ENCODE measurements at places on chromosomes 4 and X.

DNA sequence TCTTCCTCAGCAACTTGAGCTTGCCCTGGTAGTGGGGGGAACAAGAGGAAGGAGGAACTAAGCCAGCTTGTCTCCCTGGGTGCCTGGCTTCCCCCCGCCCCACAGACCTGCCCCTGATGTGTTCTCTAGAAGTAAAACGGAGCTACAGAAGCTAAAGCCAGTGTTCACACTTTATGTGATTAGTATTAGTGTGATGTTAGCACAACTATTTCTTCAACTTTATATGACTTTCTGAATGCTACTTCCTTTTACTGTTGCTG lies 10.7 kb downstream of the RGS12 start:
- DNase-seq, result no peak

- DNase-seq, result no peak
Measured at GRCh38 chrX:118565853-118566252, 70.2 kb downstream of the DOCK11 start.

- no peak for DNase-seq
Measured at GRCh38 chr4:39464886-39465501, 6.1 kb downstream of the LIAS start.

DNA sequence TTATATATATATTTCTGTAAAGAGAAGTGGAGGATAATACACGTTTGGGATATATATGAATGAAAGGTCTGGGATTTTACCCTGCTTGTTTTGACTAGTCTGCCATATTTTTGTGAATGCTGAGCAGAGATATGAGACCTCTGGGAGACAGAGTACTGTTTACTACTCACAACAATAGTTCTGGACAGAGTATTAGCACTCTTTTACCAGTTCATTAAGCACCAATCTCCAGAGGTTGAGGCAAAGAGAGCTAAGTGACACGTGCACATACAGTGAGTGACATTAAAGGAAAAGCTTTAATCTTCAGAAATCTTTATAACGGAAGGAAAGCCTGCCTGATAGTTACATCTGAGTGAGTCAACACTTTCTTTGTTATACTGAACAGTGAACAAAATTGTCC lies 1452.7 kb upstream of the TENM3 start:
- DNase-seq, result no peak

DNA sequence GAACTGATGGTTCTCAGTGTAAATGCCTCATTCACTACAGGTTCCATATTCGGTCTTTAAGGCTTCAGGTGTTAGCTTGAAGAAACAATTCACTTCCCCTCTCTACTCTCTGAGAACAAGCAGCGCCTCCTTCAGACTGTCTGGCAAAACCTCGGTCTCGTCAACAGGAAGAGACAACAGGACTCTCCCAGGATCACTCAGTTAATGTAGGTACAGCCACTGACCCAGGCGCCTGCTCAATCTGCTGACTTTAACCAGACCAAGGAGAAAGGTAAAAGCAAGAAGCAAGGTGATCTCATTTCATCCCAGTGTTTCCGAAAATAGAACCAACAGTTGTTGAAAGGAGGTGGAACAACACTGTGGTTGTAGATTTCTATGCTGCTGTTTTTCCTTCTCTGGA lies 102.2 kb downstream of the SLC2A9 start:
- no peak for DNase-seq

DNA sequence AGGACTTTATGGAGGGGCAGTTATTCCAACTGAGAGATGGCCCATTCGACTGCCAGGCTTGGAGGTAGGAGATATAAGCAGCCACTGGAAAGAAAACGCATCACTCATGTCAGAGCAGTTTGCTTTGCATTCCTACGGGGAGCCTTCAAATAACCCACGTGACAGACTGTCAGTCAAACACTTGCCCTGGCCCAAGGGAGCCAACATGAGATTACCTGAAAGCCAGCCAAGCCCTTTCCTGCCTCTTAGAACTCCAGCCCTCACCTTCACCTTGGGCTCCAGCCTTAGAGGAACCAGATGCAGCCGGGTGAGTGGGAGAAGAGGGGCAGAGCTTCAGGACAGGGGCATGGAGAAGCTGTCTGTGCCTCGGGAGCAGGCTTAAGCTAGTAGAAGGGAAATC lies 95.3 kb upstream of the CXCL13 start:
- DNase-seq, result no peak

DNA sequence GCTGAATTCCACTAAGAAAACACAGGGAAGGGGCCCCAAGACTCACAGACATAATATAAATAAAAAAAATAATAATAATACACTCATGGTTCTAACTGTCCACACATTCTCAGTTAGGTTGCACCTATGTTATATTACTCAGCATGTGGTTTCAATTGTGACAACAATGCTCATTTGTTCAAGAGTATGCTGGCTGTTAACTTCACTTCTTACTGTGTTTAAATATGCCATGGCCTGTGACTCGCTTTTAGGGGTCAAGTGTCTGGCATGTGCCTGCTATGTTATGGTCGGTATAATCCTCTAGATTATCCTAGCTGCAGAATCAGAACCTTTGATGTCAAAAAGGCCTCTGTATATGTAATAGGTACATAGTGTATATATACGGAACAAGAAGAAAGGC lies 324.8 kb upstream of the INTU start:
- no peak for DNase-seq

GRCh38 chrX:68343551-68343950 lies 89.7 kb downstream of the OPHN1 start:
- no peak for DNase-seq

- DNase-seq, result no peak
Measured at GRCh38 chr4:173332963-173333657, 1.0 kb downstream of the HMGB2 start.

DNA sequence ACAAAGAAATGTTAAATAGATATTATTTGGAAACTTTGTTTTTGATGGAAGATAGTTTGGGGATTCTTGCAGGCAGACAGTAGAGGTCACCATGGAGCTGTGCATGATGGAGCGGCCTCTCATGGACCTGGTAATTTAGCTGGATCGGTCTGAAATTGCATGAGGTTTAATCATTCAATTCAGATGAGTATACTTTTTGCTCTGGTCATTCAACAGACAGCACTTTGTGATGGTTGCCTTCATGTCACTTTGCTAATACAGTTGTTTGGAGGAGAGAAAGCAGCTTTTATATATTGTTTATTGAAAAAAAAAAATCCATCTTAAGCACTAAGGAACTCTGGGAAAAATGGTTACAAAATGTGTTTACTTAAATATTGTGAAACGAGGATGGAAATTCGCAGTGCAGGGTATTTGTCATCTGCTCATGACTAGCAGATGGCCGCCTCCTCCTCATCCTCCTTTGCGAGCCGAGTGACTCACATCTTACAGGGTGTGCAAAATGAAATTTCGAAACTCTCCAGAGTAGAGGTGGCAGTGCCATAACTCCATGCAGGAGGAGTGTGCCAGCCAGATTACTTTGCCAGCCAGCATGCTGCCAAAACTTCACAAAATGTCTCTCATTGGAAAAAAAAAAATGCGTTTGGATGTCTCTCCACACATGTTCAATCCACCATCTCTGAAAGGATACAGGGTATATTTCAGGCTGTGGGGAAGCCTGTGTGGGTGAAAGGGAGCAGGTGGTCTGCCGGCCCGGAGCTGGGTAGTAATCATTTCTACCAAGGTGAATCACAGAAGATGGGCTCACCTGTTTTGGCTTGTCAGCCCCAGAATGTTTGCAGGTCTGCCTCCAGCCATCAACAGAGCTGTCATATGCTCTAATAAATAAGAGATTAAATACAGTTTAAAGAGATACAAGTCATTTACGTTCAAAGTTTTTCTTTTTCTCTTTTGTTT lies 314.9 kb upstream of the DIPK2B start:
- peak; percentile 14 for DNase-seq

GRCh38 chr4:184408684-184409081 lies 65.7 kb downstream of the IRF2 start:
- DNase-seq, result no peak

DNA sequence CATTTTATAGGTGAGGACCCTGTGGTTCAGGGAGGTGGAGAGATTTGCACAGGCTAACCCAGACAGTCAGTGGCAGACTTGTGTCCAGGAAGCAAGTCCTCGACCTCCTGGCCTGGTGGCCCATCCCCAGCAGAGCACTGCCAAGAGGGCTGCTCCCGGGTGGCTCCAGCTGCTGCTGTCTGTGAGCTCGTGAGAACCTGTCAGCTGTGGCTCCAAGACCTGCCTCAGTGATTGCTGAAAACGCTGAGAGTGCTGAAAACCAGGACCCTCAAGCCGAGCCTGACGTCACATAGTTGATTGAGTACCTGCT lies 74.2 kb downstream of the RTL9 start:
- DNase-seq, result no peak

DNA sequence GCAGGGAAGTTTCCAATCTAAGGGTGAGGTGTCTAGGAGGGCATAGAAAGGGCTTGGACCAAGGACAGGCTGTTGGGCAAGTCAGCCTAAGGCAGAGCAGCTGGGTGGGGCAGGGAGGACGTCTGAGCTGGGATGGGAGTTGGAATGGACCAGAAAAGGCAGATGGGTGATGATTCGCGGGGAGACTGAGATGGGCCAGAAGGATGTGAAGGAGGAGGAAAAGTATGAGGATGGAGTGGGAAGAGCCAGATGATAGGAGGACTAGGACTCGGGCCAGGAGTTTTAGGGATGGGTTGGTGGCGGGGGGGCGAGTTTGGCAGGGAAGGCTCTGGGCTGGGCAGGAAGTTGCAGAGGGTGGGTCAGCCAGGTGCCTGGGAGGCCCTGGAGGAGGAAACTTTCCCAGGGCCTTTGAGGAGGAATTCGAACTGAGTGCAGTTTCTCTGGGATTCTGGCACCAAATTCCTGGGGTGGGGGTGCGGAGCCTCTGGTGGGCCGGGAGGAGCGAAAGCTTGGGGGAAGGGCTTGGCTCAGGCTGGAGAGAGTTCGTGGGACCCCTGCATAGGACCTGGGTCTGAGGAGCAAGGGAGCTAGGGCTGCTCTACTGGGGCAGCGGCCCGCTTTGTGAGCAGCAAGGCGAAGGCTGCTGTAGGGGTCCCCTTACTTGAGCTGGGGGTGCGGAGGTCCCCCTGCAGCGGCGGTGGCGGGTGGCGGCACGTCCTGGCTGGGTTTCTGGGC lies 8.7 kb upstream of the TIMP1 start:
- DNase-seq, result no peak

- DNase-seq, result no peak
Measured at GRCh38 chrX:19955306-19955705, 35.6 kb downstream of the BCLAF3 start.

DNA sequence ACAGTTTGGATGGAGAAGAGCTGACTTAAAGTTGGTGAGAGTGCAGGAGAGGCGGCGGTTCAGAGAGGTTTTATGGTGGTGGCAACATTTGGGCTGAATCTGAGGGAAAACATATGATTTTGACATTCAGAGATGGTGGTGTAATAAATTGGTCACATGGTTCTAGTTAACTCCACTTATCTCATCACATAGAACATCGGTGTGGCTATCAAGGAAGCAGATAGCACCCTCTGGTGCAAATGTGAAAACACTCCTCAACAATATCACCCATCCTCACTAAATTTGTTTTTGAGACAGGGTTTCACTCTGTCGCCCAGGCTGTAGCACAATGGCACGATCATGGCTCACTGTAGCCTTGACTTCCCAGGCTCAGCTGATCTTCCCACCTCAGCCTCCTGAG lies 28.8 kb downstream of the SUPT20HL2 start:
- no peak for DNase-seq

GRCh38 chr4:40157436-40157835 lies 39.4 kb upstream of the RHOH start:
- DNase-seq, result no peak

DNA sequence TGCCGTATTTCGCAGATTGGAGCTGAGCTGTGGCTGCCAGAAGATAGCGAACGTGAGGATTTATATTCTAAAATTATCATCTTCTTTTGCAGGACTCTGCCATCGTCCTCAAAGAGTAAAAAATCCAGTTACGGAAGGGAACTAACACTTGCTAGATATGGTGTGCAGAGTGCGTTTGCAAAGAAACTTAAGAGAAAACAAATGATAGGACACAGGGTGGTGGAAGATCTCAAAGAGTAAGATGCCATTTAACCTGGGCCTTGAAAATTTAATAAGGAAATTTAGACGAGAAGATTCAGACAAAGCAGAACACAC lies 566 bp downstream of the LARP7 start:
- DNase-seq, result no peak

- DNase-seq, result no peak
Measured at GRCh38 chr4:160592258-160592657, 1489.4 kb downstream of the RAPGEF2 start.

- DNase-seq, result no peak
Measured at GRCh38 chrX:81205551-81205950, 3.6 kb downstream of the SH3BGRL start.

GRCh38 chr4:97548186-97548585 lies 595.1 kb downstream of the STPG2 start:
- no peak for DNase-seq

DNA sequence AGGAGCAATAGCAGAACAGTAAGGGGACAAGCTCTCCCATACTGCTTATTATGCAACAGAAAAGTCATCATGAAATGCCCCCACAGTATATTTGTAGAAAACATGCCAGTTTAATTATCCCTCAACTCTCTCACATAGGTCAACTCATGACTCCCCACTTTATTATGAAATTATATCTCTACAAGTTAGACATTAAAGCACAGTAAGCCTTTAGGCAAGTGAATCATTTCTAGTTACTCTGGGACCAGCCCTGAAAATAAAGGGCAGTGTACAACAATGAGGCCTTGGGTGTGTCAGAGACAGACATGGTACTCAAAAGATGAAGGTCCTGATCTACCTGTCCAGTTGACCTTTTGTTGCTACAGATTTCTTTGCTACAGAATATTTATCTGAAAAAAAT lies 191.9 kb downstream of the FBXW7 start:
- DNase-seq, result no peak

GRCh38 chr4:138367942-138368341 lies 125.8 kb upstream of the SLC7A11 start:
- DNase-seq, result no peak

GRCh38 chrX:130139474-130140201 lies 26.0 kb downstream of the AIFM1 start:
- DNase-seq, result no peak

- no peak for DNase-seq
Measured at GRCh38 chr4:48337731-48338130, 3.6 kb upstream of the SLAIN2 start.

- DNase-seq, result no peak
Measured at GRCh38 chr4:77623091-77623490, 17.5 kb downstream of the CXCL13 start.

All from CD4-positive, alpha-beta T cell (primary cell).